ENCODE measurements at places on chromosomes 3 and 15. TPM values are rescaled to one million over a fixed set of nuclear protein-coding genes. Genes with fewer than 3 reads are reported as not detected.

GRCh38 chr15:100275641-100276040 lies 66.1 kb downstream of the ADAMTS17 start:
- no peak overlapping the region for H3K27ac ChIP-seq
- H3K36me3 ChIP-seq = peaks cover 3% of the 10 kb centered on the region
- H3K27me3 ChIP-seq = no peaks in the 10 kb centered on the region
- H3K4me3 ChIP-seq = no peak overlapping the region

GRCh38 chr15:63752075-63752684 lies 81.6 kb downstream of the HERC1 start:
- peaks cover 7% of the 10 kb centered on the region for H3K4me1 ChIP-seq
- H3K27ac ChIP-seq = no peak overlapping the region
- H3K4me3 ChIP-seq = no peak overlapping the region
- DNase-seq = peak; percentile 55

GRCh38 chr3:189947948-189948723 lies 172.6 kb downstream of the P3H2 start:
- peak overlapping the region; percentile 0 for H3K27ac ChIP-seq
- H3K36me3 ChIP-seq = no peaks in the 10 kb centered on the region
- H3K4me1 ChIP-seq = peaks cover 4% of the 10 kb centered on the region
- H3K27me3 ChIP-seq = peaks cover 8% of the 10 kb centered on the region

- DNase-seq = no peak
- H3K4me3 ChIP-seq = no peak overlapping the region
Observed at GRCh38 chr3:81735334-81735733, 26.1 kb downstream of the GBE1 start.

- H3K27ac ChIP-seq = no peak overlapping the region
- no peak overlapping the region for H3K4me3 ChIP-seq
- no peaks in the 10 kb centered on the region for H3K27me3 ChIP-seq
- H3K36me3 ChIP-seq = no peaks in the 10 kb centered on the region
Observed at GRCh38 chr3:5796541-5796940, 609.0 kb downstream of the EDEM1 start.

- H3K36me3 ChIP-seq = no peaks in the 10 kb centered on the region
- H3K4me1 ChIP-seq = no peaks in the 10 kb centered on the region
- no peak overlapping the region for H3K27ac ChIP-seq
- no peak for DNase-seq
- no peaks in the 10 kb centered on the region for H3K27me3 ChIP-seq
Observed at GRCh38 chr15:97680606-97681220, 279.8 kb upstream of the ARRDC4 start.

DNA sequence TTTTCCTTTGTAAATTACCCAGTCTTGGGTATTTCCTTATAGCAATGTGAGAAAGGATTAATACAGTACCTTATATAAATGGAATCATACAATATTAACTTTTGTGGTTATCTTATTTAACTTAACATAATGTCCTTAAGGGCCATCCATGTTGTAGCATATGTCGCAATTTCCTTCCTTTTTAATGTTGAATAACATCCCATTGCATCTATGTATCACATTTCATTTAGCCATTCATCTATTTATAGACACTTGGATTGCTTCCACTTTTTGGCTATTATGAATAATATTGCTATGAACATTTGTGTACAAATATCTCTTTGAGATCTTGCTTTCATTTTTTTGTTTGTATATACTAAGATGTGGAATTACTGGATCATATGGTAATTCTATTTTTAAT lies 342.2 kb downstream of the PDCD6IP start:
- peaks cover 2% of the 10 kb centered on the region for H3K27me3 ChIP-seq
- no peak overlapping the region for H3K4me3 ChIP-seq
- H3K36me3 ChIP-seq = no peaks in the 10 kb centered on the region
- H3K27ac ChIP-seq = no peak overlapping the region

DNA sequence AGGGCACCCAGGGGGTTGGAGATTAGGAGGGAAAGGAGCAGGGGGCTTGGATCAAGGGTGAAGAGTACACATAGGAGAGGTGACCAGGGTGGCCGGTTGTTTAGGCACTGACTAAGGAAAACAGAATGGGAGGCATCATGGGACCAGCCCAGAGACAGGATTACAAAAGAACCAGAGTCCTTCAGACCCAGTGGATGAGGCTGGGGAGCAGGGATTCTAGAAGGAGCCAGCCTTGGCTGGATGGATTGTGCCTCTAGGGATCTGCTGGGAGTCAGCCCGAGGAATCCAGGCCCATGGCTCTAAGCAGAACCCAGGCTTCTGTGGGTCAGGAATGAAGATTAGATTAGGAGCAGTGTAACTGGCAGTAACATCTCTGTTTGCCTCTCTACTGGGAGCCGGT lies 98.6 kb downstream of the ARNT2 start:
- H3K27me3 ChIP-seq = peaks cover 3% of the 10 kb centered on the region
- H3K36me3 ChIP-seq = no peaks in the 10 kb centered on the region
- H3K4me1 ChIP-seq = no peaks in the 10 kb centered on the region
- no peak overlapping the region for H3K27ac ChIP-seq

- H3K4me1 ChIP-seq = no peaks in the 10 kb centered on the region
- H3K4me3 ChIP-seq = no peak overlapping the region
- no peak overlapping the region for H3K27ac ChIP-seq
Observed at GRCh38 chr3:25097023-25097422, 331.0 kb upstream of the RARB start.

GRCh38 chr3:66259566-66260255 lies 38.9 kb downstream of the SLC25A26 start:
- H3K27me3 ChIP-seq = no peaks in the 10 kb centered on the region
- H3K27ac ChIP-seq = no peak overlapping the region
- no peak overlapping the region for H3K4me3 ChIP-seq
- no peak for DNase-seq
- H3K36me3 ChIP-seq = peaks cover 1% of the 10 kb centered on the region
- H3K4me1 ChIP-seq = peaks cover 2% of the 10 kb centered on the region

DNA sequence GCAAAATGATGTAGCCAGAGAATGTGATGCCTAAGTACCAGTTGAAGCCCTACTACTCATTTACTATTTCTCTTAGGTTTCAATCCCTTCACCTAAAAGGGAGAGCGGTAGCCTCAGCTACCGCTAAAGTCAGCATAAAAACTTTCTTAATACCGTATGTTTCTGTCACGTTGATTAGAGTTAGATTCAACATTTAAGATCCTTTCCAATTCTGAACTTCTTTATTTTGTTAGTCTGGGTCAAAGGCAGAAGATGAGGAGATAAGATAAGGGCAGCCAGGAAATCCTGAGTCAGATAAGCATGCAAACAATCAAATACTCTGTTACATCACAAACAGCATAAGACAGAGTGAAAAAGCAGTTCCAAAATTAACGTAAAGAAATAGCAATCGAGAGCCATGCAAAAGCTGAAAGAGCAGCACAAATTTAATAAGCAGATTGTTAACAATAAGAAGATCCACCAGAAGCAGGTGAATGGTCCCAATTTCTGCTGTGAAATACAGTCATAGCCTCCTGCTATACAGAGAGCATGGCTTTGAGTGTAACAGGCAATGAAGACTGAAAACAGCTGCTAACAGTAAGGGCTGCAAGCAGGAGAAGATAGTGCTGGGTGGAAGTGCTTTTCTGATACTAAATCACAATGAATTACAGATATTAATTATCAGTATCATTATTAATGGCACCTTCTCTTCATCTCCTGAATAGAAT lies 3.0 kb downstream of the TMEM207 start:
- H3K4me1 ChIP-seq = peaks cover 4% of the 10 kb centered on the region
- H3K27me3 ChIP-seq = peaks cover 2% of the 10 kb centered on the region
- H3K27ac ChIP-seq = no peak overlapping the region
- no peak for DNase-seq

GRCh38 chr3:195822131-195822696 lies 10.5 kb upstream of the MUC4 start:
- no peaks in the 10 kb centered on the region for H3K36me3 ChIP-seq
- no peak for DNase-seq
- H3K4me1 ChIP-seq = no peaks in the 10 kb centered on the region
- peaks cover 15% of the 10 kb centered on the region for H3K27me3 ChIP-seq

GRCh38 chr15:64355348-64355943 lies 527 bp downstream of the CSNK1G1 start:
- peak overlapping the region; percentile 86 for H3K27ac ChIP-seq
- no peaks in the 10 kb centered on the region for H3K27me3 ChIP-seq
- peak overlapping the region; percentile 89 for H3K4me3 ChIP-seq

- no peaks in the 10 kb centered on the region for H3K36me3 ChIP-seq
- DNase-seq = no peak
- no peak overlapping the region for H3K27ac ChIP-seq
- no peaks in the 10 kb centered on the region for H3K4me1 ChIP-seq
- H3K27me3 ChIP-seq = no peaks in the 10 kb centered on the region
Observed at GRCh38 chr15:23401627-23402026, 45.4 kb downstream of the GOLGA6L2 start.

- no peak overlapping the region for H3K27ac ChIP-seq
- peaks cover 27% of the 10 kb centered on the region for H3K27me3 ChIP-seq
- no peak overlapping the region for H3K4me3 ChIP-seq
- no peak for DNase-seq
Observed at GRCh38 chr3:41029356-41029755, 169.9 kb upstream of the CTNNB1 start.

TTBK2 gene
- total RNA-seq = 12.9 TPM

GOLGA8R gene
- total RNA-seq = 15.9 TPM

COL6A6 gene
- total RNA-seq = not detected

GOLGA8G gene
- total RNA-seq = not detected

NUP210 gene
- total RNA-seq = 236 TPM

C2CD4A gene
- not detected for total RNA-seq

PROK2 gene
- 3.4 TPM for total RNA-seq

RSRC1 gene
- total RNA-seq = 45.4 TPM

WDR72 gene
- not detected for total RNA-seq

KBTBD8 gene
- total RNA-seq = 10.4 TPM

CASR gene
- total RNA-seq = not detected

Measured in activated CD8-positive, alpha-beta memory T cell treated with anti-CD3 and anti-CD28 coated beads, Interleukin-2, amount 10 ng/mL, durations not matched to agents 7 days and 5 days (primary cell).